Progenitor cell of endocrine pancreas (in vitro differentiated cells): ENCODE measurements at places on chromosomes 2 and 18.

GRCh38 chr2:86482034-86482433 is 40.9 kb downstream of the KDM3A start:
- DNase-seq: no peak

DNA sequence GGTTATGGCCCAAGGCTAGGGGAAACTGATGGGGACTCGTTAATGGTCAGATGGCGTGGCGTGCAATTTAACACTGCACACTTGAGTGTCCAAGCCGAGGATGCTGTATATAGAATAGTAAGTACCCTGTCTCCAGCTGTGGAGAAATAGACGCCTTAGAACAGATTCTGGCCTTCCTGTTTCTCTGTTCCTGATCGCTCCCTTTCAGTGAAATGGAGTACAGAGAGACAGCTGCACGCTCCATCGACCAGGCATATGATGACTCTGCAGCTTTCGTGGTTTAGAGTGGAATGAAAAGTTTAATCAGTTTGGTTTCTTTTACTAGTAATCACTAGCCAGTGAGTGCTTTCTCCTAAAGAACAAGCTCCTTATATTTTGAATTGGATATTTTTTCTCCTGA is 213.4 kb downstream of the NEDD4L start:
- DNase-seq: no peak

- DNase-seq: peak; percentile 34
Observed at GRCh38 chr2:64859312-64860212, 129.6 kb upstream of the SLC1A4 start.

GRCh38 chr2:224023188-224023587 is 15.9 kb downstream of the SERPINE2 start:
- DNase-seq: no peak

DNA sequence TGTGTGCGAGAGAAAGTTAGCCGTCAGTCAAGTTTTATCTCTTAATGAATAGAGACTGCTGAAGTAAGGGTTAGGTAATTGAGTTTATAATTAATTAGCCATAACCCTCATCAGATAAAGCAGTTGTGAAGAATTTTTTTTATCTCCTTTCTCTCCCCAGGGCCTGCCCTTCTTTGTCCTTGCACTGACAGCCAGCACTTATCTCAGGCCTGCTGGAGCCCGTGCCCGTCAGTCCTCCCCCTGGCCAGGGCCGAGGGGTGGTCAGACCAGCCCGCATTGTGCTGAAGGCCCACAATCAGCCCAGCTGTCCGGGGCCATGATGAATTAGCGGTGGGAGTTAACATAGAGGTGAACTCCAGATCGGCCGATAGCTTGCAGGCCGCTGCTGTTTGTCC is 315.7 kb downstream of the GBX2 start:
- DNase-seq: no peak

DNA sequence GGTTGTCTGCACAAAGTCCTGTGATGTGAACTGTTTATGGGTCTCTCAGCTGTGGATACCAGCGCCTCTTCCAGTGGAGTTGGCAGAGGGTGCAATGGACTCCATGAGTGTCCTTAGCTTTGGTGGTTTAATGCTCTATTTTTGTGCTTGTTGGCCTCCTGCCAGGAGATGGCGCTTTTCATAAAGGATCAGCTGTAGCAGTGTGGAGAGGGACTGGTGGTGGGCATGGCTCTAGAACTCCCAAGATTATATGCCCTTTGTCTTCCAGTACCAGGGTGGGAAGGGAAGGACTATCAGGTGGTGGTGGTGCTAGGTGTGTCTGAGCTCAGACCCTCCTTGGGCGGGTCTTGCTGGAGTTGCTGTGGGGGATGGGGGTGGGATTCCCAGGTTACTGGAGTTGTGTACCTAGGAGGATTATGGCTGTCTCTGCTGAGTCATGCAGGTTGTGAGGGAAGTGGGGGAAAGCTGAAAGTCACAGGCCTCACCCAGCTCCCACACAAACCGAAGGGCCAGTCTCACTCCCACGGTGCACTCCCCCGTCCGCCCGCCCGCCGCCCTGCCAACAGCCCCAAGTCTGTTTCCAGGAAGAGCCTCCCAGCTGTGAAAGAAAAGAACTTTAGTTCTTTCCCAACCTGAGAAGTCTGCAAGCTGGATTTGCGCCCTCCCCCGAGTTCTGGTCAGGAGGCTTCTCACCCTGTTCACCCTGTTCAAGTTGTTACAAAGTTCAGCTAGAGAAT is 108.1 kb downstream of the MARCO start:
- DNase-seq: no peak

GRCh38 chr2:149815941-149816340 is 228.4 kb upstream of the MMADHC start:
- no peak for DNase-seq

DNA sequence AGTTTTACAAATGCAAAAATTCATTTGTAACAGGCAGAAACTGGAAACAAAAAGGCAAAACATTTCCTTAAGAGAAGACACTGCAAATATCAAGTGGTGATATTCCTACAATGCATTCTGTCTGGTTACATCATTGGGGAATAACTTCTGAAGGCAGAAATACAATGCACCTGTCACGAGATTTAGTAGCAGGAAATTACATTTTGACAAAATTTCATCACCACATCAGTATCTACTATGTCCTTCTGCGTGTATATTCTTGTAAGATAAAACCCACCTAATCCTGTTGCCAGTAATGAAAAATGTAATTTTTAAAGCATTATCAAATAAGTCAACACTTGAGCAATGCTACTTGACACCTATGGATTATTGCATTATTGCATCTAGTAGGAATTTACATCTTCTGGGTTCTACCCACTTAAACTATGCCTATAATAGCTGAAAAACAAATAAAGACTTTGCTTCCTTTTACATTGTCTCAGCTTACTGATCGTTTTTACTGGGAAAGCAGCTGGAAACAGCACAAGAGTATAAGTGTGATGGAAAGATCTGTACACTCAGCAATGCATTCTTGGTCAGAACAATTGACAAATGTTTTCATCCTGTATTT is 59.5 kb downstream of the IRS1 start:
- DNase-seq: no peak

- DNase-seq: no peak
Observed at GRCh38 chr2:105732955-105733607, 11.6 kb upstream of the NCK2 start.

DNA sequence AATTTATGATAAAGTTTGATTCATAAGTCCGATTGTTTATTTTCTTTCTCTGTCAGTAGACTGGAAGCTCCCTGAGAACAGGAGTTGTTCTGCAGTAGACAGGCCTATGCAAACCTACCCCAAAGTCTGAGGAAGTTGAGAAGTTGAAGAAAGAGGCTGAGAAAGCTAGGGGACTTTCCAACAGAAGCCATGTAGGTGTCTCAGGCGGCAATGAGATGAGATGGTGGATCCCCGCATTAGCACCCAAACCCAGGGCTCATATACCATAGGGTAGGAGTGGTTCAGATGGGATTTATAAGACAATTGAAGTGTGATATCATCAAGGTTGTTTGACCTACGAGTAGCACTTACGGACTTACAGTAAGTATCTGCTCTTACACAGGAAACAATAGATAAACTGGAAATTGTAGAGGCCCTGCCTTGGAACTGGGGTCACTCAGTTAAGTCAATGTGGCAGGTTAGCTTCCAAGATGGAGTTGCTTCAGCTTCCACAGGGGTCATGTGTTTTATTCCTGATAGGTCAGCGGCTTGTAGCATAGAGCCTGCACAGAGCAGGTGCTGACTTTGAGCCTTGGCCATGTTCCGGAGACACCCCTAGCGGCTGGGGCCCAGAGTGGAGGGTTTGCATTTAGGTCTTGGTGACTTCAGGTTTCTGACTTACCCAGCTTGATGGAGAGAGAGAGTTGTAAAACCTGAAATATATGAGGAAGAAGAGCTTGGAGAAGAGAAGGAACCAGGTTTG is 2.3 kb upstream of the PSD4 start:
- no peak for DNase-seq

GRCh38 chr2:207338220-207338607 is 172.5 kb upstream of the KLF7 start:
- no peak for DNase-seq

GRCh38 chr2:98800330-98801064 is 69.6 kb upstream of the MGAT4A start:
- no peak for DNase-seq

DNA sequence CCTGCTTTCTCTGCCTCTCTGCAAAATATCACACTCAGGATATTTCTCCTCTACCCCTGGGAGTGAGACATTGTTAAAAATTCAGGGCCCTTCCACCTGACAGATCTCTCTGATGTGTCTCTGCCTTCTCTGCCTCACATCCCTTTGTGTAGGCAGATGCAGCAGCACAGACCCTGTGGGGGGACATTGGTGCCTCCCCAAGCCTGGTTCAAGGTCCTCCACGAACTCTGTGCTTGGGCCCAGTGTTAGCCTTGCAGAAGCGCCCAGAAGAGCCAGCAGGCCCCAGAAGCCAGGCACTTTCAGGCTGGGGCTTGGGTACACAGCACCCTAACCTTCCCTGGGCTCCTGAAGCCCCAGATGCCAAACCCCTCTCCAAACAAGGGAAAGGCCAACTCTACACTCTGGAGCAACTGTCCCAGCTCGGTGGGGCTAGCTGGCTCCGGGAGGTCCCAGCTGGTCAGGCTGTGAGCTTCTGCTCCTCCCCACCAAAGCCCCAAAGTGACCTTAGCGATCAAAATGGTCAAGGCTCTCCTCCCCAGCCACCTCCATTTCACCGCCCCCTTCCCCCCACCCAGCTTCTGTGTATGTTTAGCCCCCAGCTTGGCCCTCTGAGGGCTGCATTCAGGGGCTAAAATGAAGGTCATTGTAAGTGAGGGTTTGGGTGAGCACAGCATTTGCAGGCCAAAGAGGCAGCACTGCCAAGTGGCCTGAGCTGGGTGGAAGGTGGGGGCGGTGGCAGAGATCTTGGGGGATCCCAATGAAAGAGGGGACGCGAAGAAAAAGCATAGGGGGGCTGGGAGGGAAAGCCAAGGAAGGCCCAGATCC is 2.6 kb downstream of the HOXD9 start:
- no peak for DNase-seq

DNA sequence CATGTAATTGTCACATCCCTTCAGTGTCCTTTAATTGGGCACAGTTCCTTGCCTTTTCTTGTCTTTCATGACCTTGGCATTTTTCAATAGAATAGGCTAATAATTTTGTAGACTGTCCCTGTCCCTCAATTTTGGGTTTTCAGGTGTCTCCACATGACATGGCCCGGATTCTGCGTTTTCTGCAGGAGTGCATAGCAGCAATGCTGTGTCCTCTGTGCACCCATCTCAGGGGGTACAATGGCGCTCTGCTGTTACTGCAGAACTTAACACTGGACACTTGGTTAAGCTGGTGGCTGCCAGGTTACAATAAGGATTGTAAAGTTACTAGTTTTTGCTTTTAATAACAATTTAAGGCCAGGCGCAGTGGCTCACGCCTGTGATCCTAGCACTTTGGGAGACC is 51.3 kb downstream of the INPP5D start:
- no peak for DNase-seq

DNA sequence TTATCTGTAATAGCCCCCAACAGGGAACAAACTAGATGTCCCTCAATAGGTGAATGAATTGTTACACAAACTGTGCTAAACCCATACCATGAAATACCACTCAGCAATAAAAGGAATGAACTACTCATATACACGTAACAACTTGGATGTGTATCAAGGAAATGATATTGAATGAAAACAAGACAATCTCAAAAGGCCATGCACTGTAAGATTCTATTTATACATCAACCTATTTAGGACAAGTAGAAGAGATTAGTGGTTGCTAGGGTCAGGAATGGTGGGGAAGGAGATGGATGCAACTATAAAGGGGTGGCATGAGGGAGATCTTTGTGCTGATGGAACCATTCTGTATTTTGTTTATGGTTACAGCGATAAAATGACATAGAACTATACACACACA is 47.1 kb downstream of the KANSL3 start:
- DNase-seq: no peak

GRCh38 chr2:112061299-112061698 is 6.2 kb downstream of the TMEM87B start:
- no peak for DNase-seq

DNA sequence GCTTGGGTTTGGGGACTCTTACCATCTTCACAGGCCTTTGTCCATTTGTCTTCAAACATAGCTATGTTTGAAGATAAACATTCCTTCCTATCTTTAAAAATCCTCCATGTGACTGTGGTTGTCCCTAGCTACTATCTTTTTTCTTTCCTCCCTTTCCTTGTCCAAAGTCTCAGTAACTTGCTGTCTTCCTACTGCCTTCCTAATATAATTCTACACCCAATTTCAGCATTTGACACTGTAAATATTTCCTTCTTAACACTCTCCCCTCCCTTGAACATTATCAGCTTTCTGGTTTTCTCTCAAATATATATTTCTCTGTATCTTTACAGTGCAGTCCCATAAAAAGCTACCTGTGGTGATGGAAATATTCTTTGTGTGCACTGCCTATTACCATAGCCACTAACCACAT is 5.3 kb upstream of the SP3 start:
- DNase-seq: no peak

- DNase-seq: no peak
Observed at GRCh38 chr2:199602271-199602895, 144.6 kb upstream of the SATB2 start.

- no peak for DNase-seq
Observed at GRCh38 chr2:9655441-9656269, 24.9 kb upstream of the YWHAQ start.

DNA sequence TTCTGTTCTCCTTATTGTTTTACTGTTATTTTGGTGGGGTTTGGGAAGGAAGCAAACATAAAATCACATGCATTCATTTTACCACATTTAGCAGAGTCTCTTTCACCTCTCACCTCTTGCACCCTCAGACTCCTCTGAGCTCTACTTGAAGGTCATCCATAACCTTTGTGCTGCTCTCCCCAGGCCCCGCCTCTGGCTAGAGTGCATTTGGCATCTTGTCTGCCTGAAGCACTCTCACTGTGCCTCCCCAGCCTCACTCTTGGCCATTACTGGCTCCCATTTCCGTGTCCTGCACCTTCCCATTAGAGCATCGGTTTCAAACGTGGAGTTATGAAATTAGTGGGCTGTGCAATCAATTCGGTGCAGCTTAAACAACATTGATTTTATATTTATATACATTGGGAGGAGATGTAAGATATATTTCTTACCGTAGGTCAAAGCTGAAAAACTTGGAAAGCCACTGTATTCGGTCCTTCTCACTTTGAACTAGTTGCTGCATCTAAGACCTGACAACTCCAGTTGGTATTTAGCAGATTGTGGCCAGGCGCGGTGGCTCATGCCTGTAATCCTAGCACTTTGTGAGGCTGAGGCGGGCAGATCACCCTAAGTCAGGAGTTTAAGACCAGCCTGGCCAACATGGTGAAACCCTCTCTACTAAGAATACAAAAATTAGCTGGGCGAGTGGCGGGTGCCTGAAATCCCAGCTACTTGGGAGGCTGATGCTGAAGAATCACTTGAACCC is 6.9 kb upstream of the ZFAND2B start:
- DNase-seq: no peak

GRCh38 chr2:47518497-47519146 is 115.7 kb downstream of the MSH2 start:
- no peak for DNase-seq

- DNase-seq: no peak
Observed at GRCh38 chr2:160227293-160227915, 27.3 kb upstream of the ITGB6 start.

GRCh38 chr2:46811379-46812310 is 104.0 kb downstream of the MCFD2 start:
- DNase-seq: no peak

GRCh38 chr2:236171680-236172254 is 3.6 kb upstream of the GBX2 start:
- no peak for DNase-seq
